ENCODE measurements at places on chromosomes 11 and 22. TPM values are rescaled to one million over a fixed set of nuclear protein-coding genes. Genes with fewer than 3 reads are reported as not detected.

TLCD5 gene
- total RNA-seq = 3.7 TPM

VSTM5 gene
- total RNA-seq = not detected

SOX6 gene
- total RNA-seq = 4.9 TPM

TRPC6 gene
- total RNA-seq = 5.6 TPM

A4GALT gene
- total RNA-seq = 35.6 TPM

PDGFB gene
- total RNA-seq = 4.7 TPM

MIOX gene
- not detected for total RNA-seq

PIH1D2 gene
- total RNA-seq = 1.5 TPM

MS4A7 gene
- total RNA-seq = 23.3 TPM

BUD13 gene
- total RNA-seq = 15.0 TPM

GSTT2B gene
- not detected for total RNA-seq

OR51B4 gene
- not detected for total RNA-seq

CHRM1 gene
- total RNA-seq = not detected

CPT1B gene
- 29.2 TPM for total RNA-seq

OR52E8 gene
- total RNA-seq = not detected

IGLL1 gene
- total RNA-seq = not detected

USH1C gene
- total RNA-seq = not detected

C11orf42 gene
- total RNA-seq = not detected

IL18 gene
- total RNA-seq = 48.6 TPM

PIWIL4 gene
- 3.2 TPM for total RNA-seq

MAPK12 gene
- 15.0 TPM for total RNA-seq

CSNK2A3 gene
- total RNA-seq = 1.2 TPM

RIMBP3B gene
- not detected for total RNA-seq

C11orf87 gene
- not detected for total RNA-seq

APOBEC3C gene
- 16.2 TPM for total RNA-seq

CLTCL1 gene
- 5.4 TPM for total RNA-seq

LRP4 gene
- 10.1 TPM for total RNA-seq

CASP1 gene
- total RNA-seq = 23.3 TPM

NCR3LG1 gene
- 2.2 TPM for total RNA-seq

UPK3A gene
- total RNA-seq = not detected

CSF2RB gene
- 4.2 TPM for total RNA-seq

TRIM48 gene
- not detected for total RNA-seq

DNAJB13 gene
- not detected for total RNA-seq

C11orf86 gene
- total RNA-seq = not detected

TSPAN18 gene
- total RNA-seq = 12.8 TPM

OR5T3 gene
- total RNA-seq = not detected

OOSP4B gene
- not detected for total RNA-seq

VPS51 gene
- total RNA-seq = 191 TPM
